ENCODE measurements at places on chromosomes 16 and 17.

- DNase-seq: no peak
These were observed 398.1 kb downstream of the KCNJ18 start for GRCh38 chr17:22090263-22090935.

DNA sequence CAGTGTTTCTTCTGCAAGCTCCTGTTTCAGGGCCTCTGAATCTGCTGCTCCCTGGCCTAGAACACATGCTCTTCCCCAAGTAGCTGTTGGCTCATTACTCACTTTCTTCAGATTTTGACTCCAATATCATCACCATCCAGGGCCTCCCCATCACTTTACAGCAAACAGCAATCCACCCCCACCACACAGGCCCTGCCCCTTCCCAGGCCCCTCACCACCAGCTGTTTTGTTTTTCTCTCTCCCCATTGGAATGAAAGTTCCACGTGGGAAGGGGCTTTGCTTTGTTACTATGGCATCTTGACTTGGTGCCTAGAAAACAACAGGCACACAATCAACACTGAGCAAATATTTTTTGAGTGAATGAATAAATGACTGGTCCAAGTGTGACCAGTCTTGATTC, 4.0 kb downstream of the TMEM170A start:
- no peak for DNase-seq

DNA sequence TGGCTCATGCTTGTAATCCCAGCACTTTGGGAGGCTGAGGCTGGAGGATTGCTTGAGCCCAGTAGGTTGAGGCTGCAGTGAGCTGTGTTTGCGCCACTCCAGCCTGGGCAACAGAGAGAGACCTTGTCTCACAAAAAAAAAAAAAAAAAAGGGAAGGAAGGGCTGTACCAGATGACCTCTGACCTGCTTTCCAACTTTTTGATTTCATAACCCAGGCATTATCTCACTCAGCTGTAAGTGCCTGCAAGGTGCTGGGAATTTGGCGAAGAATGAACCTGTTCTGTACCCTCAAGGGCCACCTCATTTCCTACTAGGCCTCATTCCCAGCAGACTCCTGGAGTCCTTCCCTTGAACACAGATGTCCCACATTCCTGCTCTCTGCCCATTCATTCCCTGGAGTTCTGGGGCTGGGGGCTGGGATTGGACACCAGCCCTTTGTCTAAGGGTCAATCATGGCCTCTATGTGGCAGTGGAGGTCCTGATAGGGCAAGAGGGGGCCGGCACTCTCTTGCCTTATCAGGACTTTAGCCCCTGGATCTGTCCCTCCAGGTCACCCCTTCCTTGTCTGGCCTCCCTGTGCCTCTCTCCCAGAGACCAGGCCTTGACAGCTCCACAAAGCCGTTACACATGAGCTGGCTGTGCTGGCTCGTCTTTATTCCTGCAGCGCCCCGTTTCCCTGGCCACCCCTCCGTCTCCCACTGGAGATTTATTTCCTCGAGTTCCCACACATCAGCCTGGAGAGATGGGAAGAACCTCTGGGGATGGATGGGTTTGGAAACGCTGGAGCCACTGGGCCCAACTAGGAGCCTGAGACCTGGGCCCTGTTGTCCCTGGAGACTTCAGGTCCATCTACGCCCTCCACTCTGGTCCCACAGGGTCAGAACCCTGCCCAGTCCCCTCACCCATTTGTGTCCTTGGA, 821 bp upstream of the GFAP start:
- DNase-seq: no peak

- no peak for DNase-seq
These were observed at the start of gene FOXL1 for GRCh38 chr16:86578061-86578599. FOXL1 (plus strand) TSS chr16:86578549; CDS start chr16:86578724, 175 bp downstream.

GRCh38 chr16:57589374-57589773, 39.1 kb upstream of the ADGRG1 start:
- peak; percentile 16 for DNase-seq

- DNase-seq: no peak
These were observed 79.3 kb downstream of the PRKCB start for GRCh38 chr16:23914946-23915530.

GRCh38 chr16:86101897-86102157, 202.9 kb downstream of the IRF8 start:
- no peak for DNase-seq

DNA sequence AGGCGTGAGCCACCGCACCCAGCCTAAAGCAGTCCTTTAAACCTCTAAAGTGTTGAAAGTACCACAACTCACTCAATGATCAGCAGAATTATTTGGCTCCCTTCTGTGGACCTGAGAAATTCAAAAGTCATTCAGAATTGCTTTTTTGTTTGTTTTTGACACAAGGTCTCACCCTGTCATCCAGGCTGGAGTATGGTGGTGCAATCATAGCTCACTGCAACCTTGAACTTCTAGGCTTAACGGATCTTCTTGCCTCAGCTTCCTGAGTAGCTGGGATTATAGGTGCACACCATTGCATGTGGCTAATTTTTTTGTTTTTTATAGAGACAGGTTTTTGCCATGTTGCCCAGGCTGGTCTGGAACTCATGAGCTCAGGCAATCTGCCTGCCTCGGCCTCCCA, 44.3 kb downstream of the TRAF4 start:
- DNase-seq: no peak

- peak; percentile 89 for DNase-seq
These were observed 709 bp upstream of the CD300LG start for GRCh38 chr17:43846221-43846712.

DNA sequence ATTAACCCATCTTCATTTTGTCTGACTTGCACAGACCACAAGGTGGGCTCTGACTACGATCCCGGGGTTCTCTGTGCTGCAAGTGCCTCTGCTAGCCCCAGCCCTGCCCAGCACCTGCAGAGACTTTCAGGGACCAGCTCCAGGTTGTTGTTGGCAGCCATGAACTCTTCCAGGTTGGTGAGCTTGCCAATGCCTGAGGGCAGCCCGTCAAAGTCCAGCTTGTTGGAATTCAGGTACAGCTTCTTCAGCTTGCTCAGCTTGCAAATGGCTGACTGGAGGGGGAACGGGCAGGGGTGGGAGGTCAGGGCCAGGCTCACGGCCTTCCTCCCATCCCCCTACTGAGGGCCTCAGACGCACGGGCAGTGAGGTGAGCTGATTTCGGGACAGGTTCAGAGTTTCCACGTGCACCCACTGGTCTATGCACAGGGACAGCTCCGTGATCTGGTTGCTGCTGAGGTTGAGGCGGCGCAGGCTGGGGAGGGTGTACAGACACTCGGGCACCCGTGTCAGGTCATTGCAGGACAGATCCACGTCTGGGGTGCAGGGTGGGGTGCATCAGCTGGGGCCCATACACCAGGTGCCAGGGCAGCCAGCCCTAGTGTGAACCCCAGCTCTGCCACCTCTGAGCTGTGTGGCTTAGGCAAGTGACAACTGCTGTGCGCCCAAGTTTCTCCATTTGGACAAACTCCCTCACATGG, 5.2 kb downstream of the FLII start:
- no peak for DNase-seq

- DNase-seq: no peak
These were observed 6.7 kb downstream of the KCNH4 start for GRCh38 chr17:42174126-42174783.

DNA sequence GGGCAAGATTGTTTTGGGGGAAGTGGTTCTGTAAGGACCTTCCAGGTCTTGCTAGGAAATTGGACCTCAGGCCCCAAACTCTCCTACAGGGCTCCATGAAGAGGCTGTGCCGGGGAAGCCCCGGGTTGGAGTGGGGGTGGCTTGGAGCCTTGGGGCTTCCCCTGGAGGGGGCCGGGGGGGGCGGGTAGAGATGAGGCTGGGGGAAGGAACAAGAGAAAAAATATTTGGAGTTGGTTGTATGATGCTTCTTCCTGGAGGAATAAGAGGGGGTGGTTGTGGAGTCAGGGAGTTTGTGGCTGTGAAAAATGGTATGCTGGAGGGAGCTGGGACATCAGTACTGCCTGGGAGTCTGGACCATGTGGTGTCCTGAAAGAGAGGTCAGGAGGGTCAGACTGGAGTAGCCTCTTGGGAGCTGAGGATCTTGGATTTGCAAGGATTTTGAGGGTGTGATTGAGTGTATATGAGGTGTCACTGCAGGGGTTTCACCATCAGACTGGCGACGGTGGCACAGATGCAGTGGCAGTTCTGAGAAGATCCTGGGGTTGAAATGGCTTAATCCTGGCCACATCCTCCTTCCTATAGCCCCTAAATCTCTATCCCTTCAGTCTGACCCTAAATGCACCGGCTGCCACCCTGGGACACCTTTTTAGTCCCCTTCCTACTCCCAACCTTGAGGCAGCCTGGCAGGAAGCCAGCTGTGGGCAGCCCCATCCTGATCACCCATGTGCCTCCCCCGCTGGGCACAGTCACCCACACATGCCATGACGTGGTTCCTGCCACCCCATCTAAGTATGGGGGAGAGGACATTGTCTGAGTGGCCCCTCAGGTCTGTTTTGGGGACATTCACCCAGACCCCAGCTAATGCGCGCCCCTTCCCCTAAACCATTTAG, 10.9 kb downstream of the RARA start:
- peak; percentile 55 for DNase-seq

GRCh38 chr17:69874175-69874670, 200.8 kb upstream of the KCNJ16 start:
- no peak for DNase-seq

GRCh38 chr17:41420134-41420533, 4.3 kb downstream of the KRT37 start:
- DNase-seq: no peak

DNA sequence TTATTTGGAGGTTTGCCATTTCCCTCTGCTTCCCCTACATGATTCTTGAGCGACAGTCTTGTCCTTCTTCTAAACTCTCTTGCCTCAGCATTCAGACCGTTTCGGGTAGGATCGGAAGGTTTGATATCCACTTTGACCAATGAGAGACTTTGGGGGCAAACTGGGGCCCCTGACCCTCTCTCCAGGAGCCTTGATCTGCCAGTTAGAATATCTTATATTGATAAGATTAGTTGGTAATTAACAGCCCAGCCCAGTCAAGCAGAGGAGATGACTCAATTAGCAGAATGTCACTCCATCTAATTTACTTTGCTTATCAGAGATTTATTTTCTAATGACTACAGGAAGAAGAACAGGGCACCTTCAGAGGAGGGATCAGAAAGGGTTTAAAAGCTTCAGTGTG, 532.8 kb downstream of the XYLT1 start:
- DNase-seq: no peak

DNA sequence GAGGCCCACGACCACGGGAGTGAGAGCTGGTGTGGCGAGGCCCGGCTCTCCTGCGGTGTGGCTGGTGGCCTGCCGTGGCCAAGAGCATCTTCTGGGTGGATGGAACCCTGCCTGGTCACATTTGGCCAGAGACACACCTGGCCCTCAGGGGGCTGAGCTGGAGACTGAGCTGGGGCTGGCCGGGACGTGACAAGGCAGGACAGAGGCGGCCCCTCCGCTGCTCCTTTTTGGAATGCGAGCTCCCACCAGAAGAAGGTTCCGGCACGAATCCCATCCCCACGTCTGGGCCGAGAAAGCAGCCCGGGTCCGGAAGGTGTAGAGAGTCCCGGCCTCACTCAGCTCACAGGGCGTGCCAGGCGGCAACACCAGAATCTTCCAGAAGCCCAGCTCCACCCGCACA, 26.0 kb upstream of the CHMP6 start:
- DNase-seq: no peak

DNA sequence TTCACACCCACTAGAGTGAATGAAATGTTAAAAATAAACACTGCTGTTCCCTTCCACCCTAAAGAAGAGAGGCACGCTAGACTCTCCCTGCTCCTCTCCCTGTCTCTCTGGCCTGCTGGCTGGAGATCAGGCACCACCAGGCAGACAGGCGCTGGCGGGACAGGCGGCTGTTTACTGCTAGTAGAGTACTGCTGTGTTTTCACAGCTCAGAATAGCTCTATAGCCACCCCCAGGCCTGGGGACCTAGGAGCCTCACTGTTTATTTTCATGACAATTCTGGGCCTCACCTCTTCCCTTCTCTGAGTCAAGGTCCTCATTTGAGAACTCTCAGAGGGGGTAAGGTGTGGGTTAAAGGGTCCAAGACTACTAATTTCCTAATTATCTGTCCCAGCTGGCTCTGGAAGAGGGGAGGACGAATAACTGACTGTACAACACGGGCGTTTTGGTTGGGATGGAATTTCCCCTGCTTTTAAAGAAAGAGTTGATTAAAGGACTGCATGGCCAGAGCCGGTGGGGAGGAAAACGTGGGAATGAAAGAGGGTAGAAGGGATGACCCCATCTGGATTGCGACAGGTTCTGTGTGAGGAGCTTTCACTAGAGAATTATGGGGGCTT, 9.0 kb upstream of the G6PC1 start:
- DNase-seq: peak; percentile 70

- no peak for DNase-seq
These were observed 35.7 kb upstream of the DHRS7B start for GRCh38 chr17:21090902-21091618.

DNA sequence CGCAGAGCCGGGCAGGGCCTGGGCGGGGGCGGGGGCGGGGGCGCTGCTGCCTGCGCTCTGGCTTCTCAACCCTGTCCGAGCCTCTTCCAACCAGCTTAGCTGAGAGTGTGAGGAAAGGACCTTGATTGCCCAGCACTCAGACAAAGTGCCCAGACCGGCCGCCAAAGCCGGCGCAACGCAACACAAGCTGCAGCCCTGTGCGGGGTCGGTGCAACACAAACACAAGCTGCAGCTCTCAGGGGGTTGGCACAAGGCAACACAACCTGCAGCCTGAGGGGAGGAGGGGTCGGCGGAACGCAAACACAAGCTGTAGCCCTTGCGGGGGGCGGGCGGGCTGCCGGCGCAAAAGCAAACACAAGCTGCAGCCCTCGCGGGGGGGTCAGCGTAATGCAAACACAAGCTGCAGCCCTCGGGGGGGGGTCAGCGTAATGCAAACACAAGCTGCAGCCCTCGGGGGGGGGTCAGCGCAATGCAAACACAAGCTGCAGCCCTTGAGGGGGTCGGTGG, 60.0 kb downstream of the KLHDC4 start:
- no peak for DNase-seq

GRCh38 chr17:50689251-50689650, 18.5 kb downstream of the ANKRD40 start:
- no peak for DNase-seq

DNA sequence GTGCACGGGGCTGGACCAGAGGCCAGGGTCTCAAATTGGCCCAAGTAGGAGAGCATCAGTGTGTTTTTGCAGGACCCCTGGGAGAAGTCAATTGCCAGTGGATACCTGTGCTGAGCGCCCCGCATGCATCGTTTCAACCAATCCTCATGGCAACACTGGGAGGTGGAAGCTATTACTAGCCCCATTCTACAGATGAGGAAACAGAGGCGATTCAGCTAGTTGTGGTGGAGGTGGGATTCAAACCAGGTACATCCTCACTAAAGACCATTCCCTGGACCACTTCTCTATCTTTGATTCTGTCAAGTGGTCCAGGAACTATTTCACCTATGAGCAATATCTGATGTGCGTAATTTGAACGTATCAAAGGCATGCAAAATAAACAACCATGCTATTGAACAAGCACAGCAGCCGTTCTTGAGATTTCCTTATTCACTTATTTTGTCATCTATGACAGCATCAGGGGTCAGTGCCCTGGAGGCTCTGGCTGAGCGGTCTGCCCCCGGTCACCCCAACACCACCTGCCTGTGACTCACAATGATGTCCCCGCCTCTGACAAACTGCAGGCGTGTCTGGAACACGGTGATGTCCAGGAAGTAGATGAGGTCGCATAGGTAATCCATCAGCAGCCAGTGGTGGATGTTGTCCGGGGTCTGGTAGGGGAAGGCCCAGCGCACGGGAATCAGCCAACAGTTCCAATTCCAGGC, 54.0 kb downstream of the CNGB1 start:
- DNase-seq: no peak
